ENCODE measurements at places on chromosomes 1 and 21.

DNA sequence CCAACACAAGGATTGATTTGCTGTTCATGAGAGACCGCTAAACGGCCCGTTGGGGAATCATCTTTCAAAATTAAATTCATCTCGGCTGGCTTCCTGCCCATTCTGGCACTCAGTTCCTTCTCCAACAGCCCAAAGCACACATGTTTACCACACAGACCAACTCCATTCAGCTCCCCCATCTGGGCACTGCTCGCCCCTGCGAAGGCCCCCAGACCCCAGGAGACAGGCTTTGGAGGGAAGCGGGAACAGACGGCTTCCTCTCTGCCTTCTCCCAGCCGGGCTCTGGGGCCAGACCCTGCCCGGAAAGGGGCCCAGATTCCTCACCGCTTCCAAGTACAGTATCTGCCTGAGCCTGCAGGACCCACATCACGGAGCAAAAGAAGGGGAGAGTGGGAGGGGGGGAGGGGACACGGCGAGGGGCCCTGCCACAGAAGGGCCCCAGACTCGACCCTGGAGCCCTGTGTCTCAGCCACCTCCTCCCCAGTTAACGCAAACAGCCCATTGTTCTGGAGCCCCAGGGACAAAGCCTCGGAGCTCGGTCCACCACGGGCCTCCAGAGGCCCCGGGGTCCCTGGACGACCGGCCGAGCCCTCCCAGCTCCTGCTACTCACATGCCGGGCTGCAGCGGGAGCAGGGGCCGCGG lies 660 bp downstream of the MEGF6 start:
- no peak for DNase-seq

GRCh38 chr1:18058981-18059605 lies 48.5 kb upstream of the IGSF21 start:
- DNase-seq, result no peak

DNA sequence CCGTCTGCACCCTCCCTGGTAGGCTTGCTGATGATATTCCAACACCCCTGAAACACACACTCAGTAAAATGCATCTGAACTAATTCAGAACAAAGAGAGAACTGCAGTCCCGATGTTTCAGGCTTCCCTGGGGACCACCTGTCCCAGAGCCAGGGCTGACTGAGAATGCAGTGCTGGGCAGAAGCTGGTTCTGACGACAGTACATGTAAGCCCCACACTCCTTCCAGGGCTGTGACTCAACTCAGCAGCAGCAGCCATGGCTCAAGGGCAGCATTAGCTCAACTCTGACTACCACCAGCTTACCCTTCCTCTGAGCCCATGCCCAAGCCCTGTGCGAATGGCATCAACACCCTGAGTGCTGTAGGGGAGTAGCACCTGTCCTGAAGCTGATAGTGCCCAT lies 56.4 kb upstream of the SIPA1L2 start:
- no peak for DNase-seq

- no peak for DNase-seq
These were observed 46.0 kb downstream of the OPTC start for GRCh38 chr1:203539831-203540546.

- no peak for DNase-seq
These were observed 2.1 kb upstream of the ITLN1 start for GRCh38 chr1:160887071-160887470.

All from AG09319 (cell line).